NCI-H524 treated with DMSO at 0.1 percent for 48 hours (cell line): ENCODE measurements at places on chromosomes 13 and 19.

- no peak for DNase-seq
Measured at GRCh38 chr13:68905186-68905585, 1202.4 kb upstream of the ATXN8OS start.

DNA sequence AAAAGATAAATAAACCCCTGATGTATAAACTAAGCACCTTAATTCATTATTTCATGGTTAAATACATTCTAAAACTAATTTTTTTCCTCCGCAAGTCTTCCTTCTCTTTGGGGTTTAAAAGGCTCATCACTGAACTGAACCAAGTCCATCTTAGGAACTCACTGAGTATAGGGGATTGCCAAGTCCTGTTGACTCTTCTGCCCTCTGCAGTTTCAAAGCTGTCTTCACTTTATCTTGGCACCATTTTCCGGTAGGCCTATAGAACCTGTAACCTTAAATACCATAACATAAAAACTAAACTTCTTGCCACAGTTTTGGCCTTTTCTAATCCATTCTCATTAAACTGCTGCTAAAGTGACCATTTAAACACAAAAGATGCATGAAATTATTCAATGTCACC is 66.5 kb upstream of the USPL1 start:
- peak; percentile 24 for DNase-seq

GRCh38 chr13:50277127-50277526 is 261.9 kb downstream of the KCNRG start:
- no peak for DNase-seq

- DNase-seq: peak; percentile 35
Measured at GRCh38 chr13:31011193-31011860, 78.9 kb downstream of the TEX26 start.

GRCh38 chr13:24827799-24828198 is 63.8 kb downstream of the RNF17 start:
- DNase-seq: no peak
